Activated CD4-positive, alpha-beta T cell treated with anti-CD3 and anti-CD28 coated beads, Interleukin-2, amount 10 ng/mL, durations not matched to agents 24 days and 14 days (primary cell): ENCODE measurements at places on chromosomes 3 and 15. TPM values are rescaled to one million over a fixed set of nuclear protein-coding genes. Genes with fewer than 3 reads are reported as not detected.

RASGRF1 gene
- total RNA-seq: not detected in 2 replicates

FETUB gene
- not detected in 2 replicates for total RNA-seq

LRRC3B gene
- total RNA-seq: not detected in 2 replicates

FYCO1 gene
- total RNA-seq: 16.5 and 16.8 TPM in 2 replicates

PARP15 gene
- 10.8 and 12.1 TPM in 2 replicates for total RNA-seq

DNA sequence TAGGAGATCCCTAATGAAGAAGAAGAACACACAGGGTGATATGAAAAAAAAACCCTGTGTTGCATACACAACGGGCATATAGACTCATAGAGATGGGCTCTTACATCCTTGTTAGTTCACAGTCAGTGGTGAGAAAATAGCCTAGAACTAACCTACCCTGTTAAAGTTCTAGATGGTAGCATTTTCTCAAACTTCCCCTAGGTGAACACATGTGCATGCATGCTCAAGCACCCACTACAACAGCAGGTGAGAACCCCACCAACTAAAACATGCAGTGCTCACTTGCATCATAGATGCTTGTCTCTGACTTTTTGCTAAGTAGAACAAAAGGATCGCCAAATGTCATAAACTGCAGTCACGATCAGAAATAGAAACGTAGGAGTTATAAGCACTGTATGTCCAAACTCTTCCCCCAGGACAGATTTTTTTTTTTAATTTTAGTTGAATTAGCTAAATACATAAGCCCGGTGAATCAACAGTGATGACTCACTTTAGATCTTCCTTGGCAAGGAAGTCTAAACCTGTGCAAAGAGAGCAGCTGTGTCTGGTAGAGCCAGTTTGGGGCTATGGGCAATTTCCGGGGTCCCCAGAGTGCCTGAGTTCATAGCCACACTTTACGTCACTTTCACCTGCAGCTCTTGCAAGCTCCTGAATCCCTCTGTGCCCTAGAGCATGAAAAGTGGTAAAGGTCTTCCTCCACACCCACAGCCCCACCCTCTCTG is 96.2 kb upstream of the SEMA6D start:
- H3K4me1 ChIP-seq: no peaks in the 10 kb centered on the region
- no peak overlapping the region for H3K27ac ChIP-seq
- no peaks in the 10 kb centered on the region for H3K27me3 ChIP-seq
- no peak for DNase-seq
- H3K36me3 ChIP-seq: no peaks in the 10 kb centered on the region

DNA sequence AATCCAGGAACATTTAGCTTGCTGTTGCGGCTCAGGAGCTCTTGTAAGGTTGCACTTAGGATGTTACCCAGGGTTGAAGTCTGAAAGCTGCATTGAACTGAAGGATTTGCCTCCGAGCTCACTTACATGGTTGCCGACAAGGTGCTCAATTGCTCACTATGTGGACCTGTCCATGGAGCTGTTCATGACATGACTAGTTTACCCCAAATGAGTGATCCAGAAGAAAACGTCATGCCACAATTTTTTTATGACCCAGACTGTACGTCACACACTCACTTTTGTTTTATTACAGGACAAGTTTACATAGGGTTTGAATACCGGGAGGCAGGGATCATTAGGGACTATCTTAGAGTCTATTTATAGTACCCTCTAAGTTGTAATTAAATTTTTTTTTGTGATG is 21.0 kb upstream of the CLDN11 start:
- no peak for DNase-seq
- H3K4me3 ChIP-seq: no peak overlapping the region

GRCh38 chr3:101179637-101180036 is 140.7 kb downstream of the IMPG2 start:
- DNase-seq: no peak
- H3K27me3 ChIP-seq: no peaks in the 10 kb centered on the region
- H3K4me1 ChIP-seq: no peaks in the 10 kb centered on the region
- H3K4me3 ChIP-seq: no peak overlapping the region
- H3K36me3 ChIP-seq: no peaks in the 10 kb centered on the region
- H3K27ac ChIP-seq: no peak overlapping the region

DNA sequence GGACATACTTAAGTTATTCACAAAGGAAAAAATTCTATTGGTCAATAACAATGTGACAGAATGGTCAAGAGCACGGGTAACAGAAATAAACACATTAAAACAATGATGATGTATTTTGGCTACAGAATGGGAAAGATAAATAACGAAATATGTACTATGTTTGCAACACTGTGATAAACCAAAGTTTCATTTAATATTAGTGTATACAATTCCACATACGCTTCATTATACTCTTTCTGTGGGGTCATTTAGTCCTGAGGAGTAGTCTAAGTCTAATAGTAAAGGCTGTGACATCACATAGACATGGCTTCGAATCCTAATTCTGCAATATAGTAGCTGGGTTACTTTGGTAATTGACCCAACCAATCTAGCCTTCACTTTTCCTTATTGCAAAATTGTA is 408.3 kb downstream of the MCTP2 start:
- peak; percentile 15 for DNase-seq
- H3K36me3 ChIP-seq: no peaks in the 10 kb centered on the region
- peaks cover 2% of the 10 kb centered on the region for H3K4me1 ChIP-seq

GRCh38 chr15:60458721-60459120 is 20.2 kb downstream of the ICE2 start:
- peaks cover 23% of the 10 kb centered on the region for H3K36me3 ChIP-seq
- no peak overlapping the region for H3K27ac ChIP-seq
- peaks cover 5% of the 10 kb centered on the region for H3K4me1 ChIP-seq
- no peak for DNase-seq
- H3K4me3 ChIP-seq: no peak overlapping the region
- H3K27me3 ChIP-seq: no peaks in the 10 kb centered on the region

DNA sequence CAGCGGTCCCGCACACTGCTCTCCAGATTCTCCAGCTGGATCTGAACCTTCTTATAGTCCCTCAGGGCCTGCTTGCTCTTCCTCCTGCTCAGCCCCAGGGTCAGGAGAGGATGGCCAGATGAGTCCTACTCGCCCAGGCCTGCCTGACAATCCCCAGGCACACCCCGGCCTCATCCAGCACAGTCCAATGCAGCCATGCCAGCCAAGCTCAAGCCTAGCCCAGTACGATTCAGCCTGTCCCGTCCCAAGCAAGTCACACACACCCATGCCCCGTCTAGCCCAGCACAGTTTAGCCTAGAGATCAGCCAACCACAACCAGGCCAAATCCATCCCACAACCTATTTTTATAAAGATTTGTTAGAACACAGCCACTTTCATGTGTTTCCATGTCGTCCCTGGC is 16.8 kb downstream of the PLXNB1 start:
- no peak overlapping the region for H3K4me3 ChIP-seq
- H3K36me3 ChIP-seq: no peaks in the 10 kb centered on the region
- no peak for DNase-seq
- no peaks in the 10 kb centered on the region for H3K4me1 ChIP-seq
